Myometrial cell (primary cell): ENCODE measurements at places on chromosomes 11 and 22. TPM values are rescaled to one million over a fixed set of nuclear protein-coding genes. Genes with fewer than 3 reads are reported as not detected.

Gene TTC36
- not detected in 2 replicates for total RNA-seq

Gene AGBL2
- 0.86 and 10.3 TPM in 2 replicates for total RNA-seq

Gene SMIM35
- total RNA-seq, result not detected in 2 replicates

Gene SELENOH
- total RNA-seq, result 182 and 215 TPM in 2 replicates

Gene SCGB1D2
- total RNA-seq, result not detected in 2 replicates

Gene VPS11
- 20.5 and 20.7 TPM in 2 replicates for total RNA-seq

Gene SERPIND1
- total RNA-seq, result 0.29 and 0.71 TPM in 2 replicates

Gene TMEM191B
- not detected in 2 replicates for total RNA-seq

Gene PDE2A
- total RNA-seq, result 0.18 and 0.86 TPM in 2 replicates

Gene ETS1
- 30.8 and 32.8 TPM in 2 replicates for total RNA-seq

Gene PHETA2
- 27.5 and 29.4 TPM in 2 replicates for total RNA-seq
